ENCODE measurements at places on chromosomes 4 and X.
A peak's percentile ranks its signal among the peaks of the same experiment; 100 is the strongest.

GRCh38 chr4:34412911-34413310 lies 1831.4 kb downstream of the ARAP2 start:
- peak; percentile 75 for DNase-seq

GRCh38 chrX:123256378-123256777 lies 72.3 kb downstream of the GRIA3 start:
- DNase-seq: no peak

GRCh38 chr4:67103001-67103747 lies 442.1 kb downstream of the CENPC start:
- no peak for DNase-seq

- peak; percentile 65 for DNase-seq
These were observed 785 bp upstream of the EFNB1 start for GRCh38 chrX:68827848-68828624.

DNA sequence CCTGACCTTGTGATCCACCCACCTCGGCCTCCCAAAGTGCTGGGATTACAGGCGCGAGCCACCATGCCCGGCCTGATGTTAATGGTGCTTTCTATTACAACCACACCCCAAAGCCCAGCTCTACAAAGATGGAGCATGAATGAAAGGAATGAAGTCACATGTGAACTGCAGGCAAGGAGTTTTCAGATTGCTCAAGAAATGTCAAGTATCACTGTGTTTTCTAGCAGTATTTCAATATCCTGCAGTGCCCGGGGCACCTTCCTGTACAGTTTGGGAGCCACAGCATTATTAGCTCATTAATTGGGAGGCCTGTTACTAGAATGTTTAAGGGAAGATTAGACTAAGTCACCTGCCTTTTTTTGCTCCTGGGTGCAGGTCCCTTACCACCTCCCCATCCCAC lies 40.1 kb downstream of the PRIMPOL start:
- no peak for DNase-seq

DNA sequence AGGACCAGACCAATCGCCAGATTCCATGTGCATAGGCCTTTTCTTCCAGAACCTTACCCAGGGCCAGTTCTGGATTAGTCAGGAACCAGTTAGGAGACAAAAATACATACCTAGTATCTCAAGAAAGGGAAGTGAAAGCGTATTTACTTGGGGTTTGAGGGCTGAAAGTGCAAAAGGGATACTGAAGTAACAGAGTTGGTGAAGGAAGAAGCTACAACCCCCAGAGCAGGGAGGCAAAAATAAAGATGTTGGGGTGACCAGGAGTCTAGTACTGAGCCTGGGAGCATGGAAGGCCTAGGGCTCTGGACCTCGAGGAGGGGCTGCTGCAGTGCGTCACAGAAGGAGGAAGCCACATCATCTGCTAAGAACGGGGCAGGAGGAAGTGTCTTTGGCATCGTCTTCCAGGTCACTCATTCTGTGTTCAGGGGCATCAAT lies 38.3 kb downstream of the TKTL1 start:
- no peak for DNase-seq

DNA sequence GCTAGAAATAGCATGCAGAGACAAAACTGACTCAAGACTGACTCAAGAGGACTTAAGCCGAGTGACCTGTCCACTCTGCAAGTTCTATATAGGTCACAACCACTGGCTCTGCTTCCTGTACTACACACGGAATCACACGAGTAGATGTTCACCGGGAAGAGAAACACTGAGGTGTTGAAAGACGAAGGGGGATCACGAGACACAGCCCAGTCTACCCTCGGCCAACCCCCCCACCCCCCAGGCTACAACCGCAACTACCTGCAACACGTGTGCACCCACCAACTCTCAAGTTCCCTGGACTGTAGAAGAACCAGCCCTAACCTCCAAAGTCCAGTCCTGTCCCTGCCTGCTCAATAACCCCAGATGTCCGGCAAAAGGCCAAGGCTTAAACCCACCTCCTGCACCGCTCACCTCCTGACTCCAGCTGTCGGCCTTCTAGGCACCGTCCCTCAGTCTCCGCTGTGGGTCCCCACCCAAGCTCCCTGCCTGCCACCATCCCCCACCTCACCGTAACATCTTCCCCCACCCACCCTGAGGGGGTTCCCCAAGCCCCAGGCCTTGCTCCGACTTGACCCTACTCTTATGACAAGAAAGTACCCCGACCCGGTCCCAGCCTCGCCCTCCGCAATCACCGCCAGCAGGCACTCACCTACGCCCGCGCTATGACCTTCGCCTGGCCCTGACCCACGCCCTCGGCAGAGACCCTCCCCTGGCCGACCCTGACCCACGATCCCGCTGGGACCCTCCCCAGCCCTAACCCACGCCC lies 739 bp downstream of the GAK start:
- DNase-seq: peak; percentile 11

GRCh38 chr4:40228497-40229365 lies 31.9 kb downstream of the RHOH start:
- no peak for DNase-seq

- DNase-seq: no peak
These were observed 18.9 kb downstream of the SORBS2 start for GRCh38 chr4:185793116-185793485.

- no peak for DNase-seq
These were observed 22.8 kb upstream of the ARHGAP24 start for GRCh38 chr4:85452058-85452731.

DNA sequence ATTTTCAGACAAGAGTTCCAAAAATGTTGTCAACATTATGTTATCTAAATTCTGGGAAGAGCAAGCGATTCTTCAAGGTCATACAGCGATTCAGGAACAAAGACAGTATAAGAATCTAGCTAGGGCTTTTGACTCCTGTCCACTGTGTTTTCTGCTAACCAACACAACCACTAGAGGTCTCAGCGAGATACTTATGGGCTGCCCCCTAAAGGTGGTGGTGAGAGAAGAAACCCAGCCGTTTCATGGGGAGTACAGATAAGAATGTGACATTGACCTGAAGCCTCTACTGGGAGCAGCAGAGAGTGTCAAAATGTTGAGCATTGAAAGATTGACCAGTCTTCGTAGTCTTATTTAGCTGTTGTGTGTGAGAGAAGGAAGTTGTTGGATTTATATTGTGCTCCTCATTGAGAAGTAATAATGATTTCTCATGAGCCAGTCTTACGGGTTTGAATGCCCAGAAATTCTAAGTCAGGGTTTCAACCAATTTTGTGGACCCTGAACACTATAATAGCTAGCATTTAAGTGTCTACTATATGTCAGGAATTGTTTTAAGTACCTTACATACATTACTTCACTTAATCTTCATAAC lies 168.3 kb downstream of the SPRY1 start:
- DNase-seq: peak; percentile 71

GRCh38 chr4:10346023-10346422 lies 111.2 kb downstream of the ZNF518B start:
- peak; percentile 43 for DNase-seq

GRCh38 chr4:61911313-61911756 lies 711.2 kb downstream of the ADGRL3 start:
- DNase-seq: no peak

GRCh38 chr4:13174926-13175325 lies 309.2 kb downstream of the RAB28 start:
- no peak for DNase-seq

DNA sequence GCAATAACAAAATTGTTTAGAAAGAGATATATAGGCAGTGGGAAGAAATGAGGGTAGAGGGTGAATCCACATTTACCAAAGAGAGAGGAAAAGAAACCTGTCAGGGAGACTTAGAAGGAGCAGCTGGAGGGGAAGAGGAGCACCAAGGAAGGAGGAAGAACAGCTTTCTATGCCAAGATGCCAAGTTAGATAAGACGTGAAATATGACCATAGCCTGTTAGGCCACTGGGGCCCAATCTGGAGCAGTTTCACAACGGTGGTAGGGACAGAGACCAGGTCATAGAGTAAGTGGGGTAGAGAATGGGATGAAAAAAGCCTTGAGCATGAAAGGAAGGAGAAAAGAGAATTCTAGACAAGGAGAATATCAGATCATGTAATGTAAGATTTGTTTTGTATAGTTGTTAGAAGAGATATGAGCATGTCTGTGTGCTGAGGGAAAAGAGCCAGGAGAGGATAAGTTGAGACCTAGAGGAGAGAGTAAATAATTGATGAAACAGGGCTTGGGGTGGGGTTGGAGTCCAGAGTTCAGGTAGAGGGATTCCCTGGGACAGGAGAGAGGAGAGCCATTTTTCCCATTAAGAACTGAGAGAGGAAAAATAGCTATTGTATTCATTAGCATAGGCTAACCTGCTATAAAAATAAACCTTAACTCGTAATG lies 4.4 kb upstream of the SOWAHB start:
- no peak for DNase-seq

DNA sequence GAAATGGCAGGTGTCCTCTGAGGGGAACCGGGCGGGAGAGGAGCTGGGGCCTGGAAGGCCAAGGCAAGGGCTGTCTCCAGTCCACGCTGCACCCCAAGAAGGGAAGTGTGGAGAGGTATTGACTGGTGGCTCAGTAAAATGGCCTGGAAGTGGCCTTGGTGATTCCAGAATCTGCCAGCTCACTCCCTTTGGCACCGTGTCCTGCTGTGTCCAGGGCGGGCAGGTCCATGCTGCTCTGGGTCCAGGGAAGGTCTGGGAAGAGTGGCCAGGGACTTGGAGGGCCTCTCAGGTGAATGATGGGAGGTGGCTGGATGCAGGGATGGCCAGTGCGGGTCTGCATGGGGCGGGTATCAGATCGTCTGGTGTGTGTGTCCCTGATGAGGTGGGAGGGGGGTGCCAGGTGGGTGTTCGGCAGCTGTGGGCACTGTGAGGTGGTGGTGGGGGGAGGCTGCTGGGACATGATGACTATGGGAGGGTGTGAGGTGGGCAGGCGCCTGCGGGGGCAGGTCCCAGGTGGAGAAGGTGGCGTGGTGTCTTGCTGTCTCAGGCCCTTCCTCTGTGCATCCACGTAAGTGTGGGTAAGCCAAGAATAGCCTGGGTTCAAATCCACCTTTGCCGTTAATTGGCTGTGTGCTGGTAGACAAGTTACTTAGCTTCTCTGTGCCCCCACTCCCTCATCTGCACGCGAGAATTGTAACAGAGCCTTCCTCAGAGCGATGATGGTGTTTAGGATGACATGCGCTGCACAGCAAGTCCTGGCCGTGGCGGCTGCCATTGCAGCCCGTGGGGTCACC lies 17.7 kb downstream of the RGS12 start:
- no peak for DNase-seq

- peak; percentile 49 for DNase-seq
These were observed 170.3 kb downstream of the VEGFC start for GRCh38 chr4:176622251-176622948.
